Suppressor macrophage (primary cell): ENCODE measurements at places on chromosomes 12 and 14.

GRCh38 chr14:65296402-65296801 is 116.1 kb upstream of the FUT8 start:
- DNase-seq, result no peak

GRCh38 chr12:56120158-56120846 is 2.2 kb downstream of the ZC3H10 start:
- DNase-seq, result no peak

GRCh38 chr12:124767066-124767821 is 96.4 kb downstream of the SCARB1 start:
- DNase-seq, result peak; percentile 88

GRCh38 chr14:89248411-89249064 is 168.5 kb downstream of the FOXN3 start:
- DNase-seq, result no peak

DNA sequence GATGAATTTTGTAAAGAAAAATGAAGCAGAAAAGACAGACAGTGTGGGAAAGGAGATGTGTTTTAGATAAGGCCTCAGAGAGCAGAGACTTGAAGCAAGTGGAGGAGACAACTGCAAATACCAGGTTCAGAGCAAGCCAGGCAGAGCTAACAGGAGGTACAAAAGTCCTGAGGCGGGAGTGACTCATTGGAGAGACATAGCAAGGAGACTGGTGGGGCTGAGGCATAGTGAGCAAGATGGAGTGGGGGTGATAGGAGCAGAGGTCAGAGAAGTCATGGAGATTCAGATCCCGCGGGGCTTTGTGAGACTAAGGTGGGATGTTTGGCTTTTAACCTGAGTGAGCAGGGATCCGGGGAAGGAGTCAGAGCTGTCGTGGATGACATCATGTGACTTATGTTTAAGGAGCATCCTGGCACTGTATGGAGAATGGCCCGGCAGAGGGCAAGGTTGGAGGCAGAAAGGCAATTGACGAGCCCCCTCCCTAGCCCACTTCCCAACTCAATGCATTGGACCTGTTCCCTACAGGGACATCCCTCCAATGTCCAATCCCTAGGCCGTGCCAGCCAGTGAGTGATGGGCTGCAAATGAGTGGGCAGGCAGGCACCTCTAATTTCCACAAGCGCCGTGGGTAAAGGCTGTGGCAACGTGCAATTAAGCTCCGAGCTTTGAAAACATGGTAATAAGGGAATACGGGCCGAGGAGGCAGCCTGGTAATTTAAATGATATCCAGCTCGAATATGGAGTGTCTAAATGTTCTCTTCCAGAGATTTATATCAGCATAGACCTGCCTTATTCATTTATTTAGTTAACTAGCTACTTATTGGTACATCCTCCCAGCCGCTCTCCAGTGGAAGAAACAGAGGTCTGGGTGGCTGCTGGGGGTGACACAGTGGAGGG is 206.8 kb upstream of the LHX5 start:
- no peak for DNase-seq

DNA sequence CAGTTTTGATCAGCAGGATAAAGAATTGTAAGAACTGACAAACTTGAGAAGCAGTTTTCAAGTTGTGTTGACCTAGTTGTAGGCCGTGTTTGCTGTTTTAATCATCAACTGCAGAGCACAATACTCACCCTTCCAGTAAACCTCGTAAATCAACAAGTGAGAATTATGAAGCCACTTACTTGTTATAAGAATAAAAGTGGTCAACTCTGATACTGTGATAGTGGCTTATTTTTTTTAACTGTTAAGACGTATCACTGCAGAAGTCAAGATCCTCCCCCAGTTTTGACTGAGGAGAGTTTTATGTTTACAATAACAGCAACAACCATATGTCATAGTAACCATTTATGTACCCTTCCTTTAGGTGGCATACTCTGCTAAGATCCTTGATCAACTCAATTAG is 100.8 kb upstream of the DACT1 start:
- no peak for DNase-seq
